ENCODE measurements at places on chromosomes 11 and 22. TPM values are rescaled to one million over a fixed set of nuclear protein-coding genes. Genes with fewer than 3 reads are reported as not detected.

GRCh38 chr22:24033731-24034130, 22.6 kb downstream of the CABIN1 start:
- no peaks in the 10 kb centered on the region for H3K4me1 ChIP-seq
- no peak overlapping the region for H3K27ac ChIP-seq
- no peaks in the 10 kb centered on the region for H3K36me3 ChIP-seq
- no peak overlapping the region for H3K4me3 ChIP-seq
- no peaks in the 10 kb centered on the region for H3K27me3 ChIP-seq

- no peaks in the 10 kb centered on the region for H3K4me1 ChIP-seq
- no peak for DNase-seq
- H3K36me3 ChIP-seq = no peaks in the 10 kb centered on the region
- no peaks in the 10 kb centered on the region for H3K27me3 ChIP-seq
- H3K27ac ChIP-seq = no peak overlapping the region
Measured at GRCh38 chr11:74055938-74056337, 47.1 kb upstream of the UCP3 start.

GRCh38 chr11:113338730-113339129, 24.3 kb downstream of the TTC12 start:
- H3K36me3 ChIP-seq = no peaks in the 10 kb centered on the region
- no peaks in the 10 kb centered on the region for H3K4me1 ChIP-seq
- H3K27me3 ChIP-seq = no peaks in the 10 kb centered on the region

GRCh38 chr11:65861165-65861505, 902 bp downstream of the MUS81 start:
- H3K4me1 ChIP-seq = peaks cover 13% of the 10 kb centered on the region
- H3K4me3 ChIP-seq = peak overlapping the region; percentile 99
- peak overlapping the region; percentile 98 for H3K27ac ChIP-seq
- no peaks in the 10 kb centered on the region for H3K36me3 ChIP-seq

- DNase-seq = no peak
- no peaks in the 10 kb centered on the region for H3K4me1 ChIP-seq
- no peak overlapping the region for H3K4me3 ChIP-seq
- H3K27me3 ChIP-seq = no peaks in the 10 kb centered on the region
Measured at GRCh38 chr11:128886406-128887124, 4.6 kb upstream of the KCNJ5 start.

- peak; percentile 30 for DNase-seq
- no peaks in the 10 kb centered on the region for H3K36me3 ChIP-seq
- H3K27ac ChIP-seq = no peak overlapping the region
- no peaks in the 10 kb centered on the region for H3K4me1 ChIP-seq
- no peak overlapping the region for H3K4me3 ChIP-seq
Measured at GRCh38 chr11:70423523-70424505, 25.5 kb downstream of the CTTN start.

DNA sequence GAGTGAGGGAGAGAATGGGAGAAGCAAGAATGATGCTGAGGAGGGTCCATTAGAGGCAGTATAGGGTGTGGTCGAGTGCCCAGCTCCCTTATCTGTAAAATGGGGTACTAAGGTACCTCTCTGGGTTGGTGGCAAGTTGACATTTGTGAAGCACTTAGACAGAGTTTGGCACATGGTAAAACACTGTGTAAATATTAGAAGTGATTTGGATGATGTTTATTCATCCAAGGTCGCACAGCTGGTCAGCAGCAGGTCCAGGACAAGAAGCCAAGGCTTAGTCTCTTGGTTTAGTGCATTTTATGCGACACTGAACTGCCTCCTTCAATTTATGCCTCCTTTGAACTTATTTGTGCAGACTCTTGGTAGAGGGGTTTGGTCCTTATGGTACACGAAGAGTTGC, 19.4 kb downstream of the KREMEN1 start:
- no peaks in the 10 kb centered on the region for H3K4me1 ChIP-seq
- H3K36me3 ChIP-seq = no peaks in the 10 kb centered on the region
- H3K27me3 ChIP-seq = no peaks in the 10 kb centered on the region
- DNase-seq = no peak
- H3K27ac ChIP-seq = peak overlapping the region; percentile 72

DNA sequence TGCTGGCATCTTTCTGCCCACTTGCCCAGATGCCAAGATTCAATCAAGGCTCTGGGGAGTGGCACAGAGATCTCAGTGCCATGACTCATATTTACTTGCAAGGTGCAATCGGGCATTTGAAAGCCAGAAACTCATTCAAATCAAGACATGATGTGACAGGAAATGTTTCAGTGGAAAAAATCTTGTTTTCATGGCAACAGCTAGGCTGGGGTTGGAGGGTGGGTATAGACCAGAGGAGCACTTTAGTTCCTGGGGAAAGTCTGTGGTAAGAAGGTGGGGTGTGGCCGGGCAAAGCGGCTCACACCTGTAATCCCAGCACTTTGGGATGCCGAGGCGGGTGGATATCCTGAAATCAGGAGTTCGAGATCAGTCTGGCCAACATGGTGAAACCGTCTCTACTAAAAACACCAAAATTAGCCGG, 1.2 kb downstream of the MAJIN start:
- no peak overlapping the region for H3K27ac ChIP-seq
- no peak overlapping the region for H3K4me3 ChIP-seq
- H3K36me3 ChIP-seq = no peaks in the 10 kb centered on the region
- no peaks in the 10 kb centered on the region for H3K27me3 ChIP-seq

DNA sequence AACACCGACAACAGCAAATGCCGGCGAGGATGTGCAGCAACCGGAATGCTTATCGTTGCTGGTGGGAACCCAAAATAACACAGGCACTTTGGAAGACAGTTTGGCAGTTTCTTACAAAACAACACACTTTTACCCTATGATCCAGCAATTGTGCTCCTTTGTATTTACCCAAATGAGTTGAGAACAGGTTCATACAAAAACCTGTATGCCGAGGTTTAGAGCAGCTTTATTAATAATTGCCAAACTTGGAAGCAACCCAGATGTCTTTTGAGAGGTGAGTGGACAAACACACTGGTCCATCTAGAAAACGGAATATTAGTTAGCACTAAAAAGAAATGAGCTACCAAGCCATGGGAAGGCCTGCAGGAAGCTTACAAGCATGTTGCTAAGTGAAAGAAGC, 118.9 kb downstream of the CTTN start:
- no peak overlapping the region for H3K27ac ChIP-seq
- no peaks in the 10 kb centered on the region for H3K36me3 ChIP-seq
- H3K27me3 ChIP-seq = no peaks in the 10 kb centered on the region

DNA sequence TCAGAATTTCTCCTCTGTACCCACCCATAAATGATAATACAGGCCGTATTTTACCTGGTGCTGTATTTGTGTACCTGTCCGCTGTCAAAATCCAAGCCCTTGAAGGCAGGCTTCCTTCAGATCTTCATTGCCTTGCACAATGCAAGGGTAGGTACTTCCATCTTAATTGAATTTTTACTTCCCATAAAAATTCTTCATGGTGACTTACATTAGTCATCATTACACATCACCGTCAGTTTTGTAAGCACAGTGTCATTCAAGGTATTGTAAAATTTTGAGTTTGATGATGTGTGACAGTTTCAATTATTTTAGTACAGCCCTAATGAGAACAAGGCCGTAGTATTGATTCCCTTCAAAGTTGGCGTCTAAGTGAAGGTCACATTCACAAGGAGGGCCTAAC, 770 bp upstream of the TSG101 start:
- peak overlapping the region; percentile 90 for H3K27ac ChIP-seq
- no peaks in the 10 kb centered on the region for H3K4me1 ChIP-seq
- peak overlapping the region; percentile 93 for H3K4me3 ChIP-seq
- H3K27me3 ChIP-seq = no peaks in the 10 kb centered on the region

- H3K4me3 ChIP-seq = no peak overlapping the region
- no peaks in the 10 kb centered on the region for H3K4me1 ChIP-seq
- no peak for DNase-seq
- no peaks in the 10 kb centered on the region for H3K36me3 ChIP-seq
- no peak overlapping the region for H3K27ac ChIP-seq
- H3K27me3 ChIP-seq = no peaks in the 10 kb centered on the region
Measured at GRCh38 chr22:29062286-29062821, 723 bp upstream of the C22orf31 start.

- no peak overlapping the region for H3K4me3 ChIP-seq
- no peaks in the 10 kb centered on the region for H3K27me3 ChIP-seq
- no peak for DNase-seq
- H3K27ac ChIP-seq = no peak overlapping the region
Measured at GRCh38 chr11:47099918-47100315, 76.8 kb downstream of the ARFGAP2 start.

- DNase-seq = no peak
- no peak overlapping the region for H3K4me3 ChIP-seq
- no peaks in the 10 kb centered on the region for H3K4me1 ChIP-seq
- H3K36me3 ChIP-seq = no peaks in the 10 kb centered on the region
- no peak overlapping the region for H3K27ac ChIP-seq
Measured at GRCh38 chr22:44532552-44532951, 34.5 kb upstream of the RTL6 start.

- H3K27me3 ChIP-seq = peaks cover 16% of the 10 kb centered on the region
- H3K27ac ChIP-seq = no peak overlapping the region
- no peaks in the 10 kb centered on the region for H3K36me3 ChIP-seq
- peaks cover 30% of the 10 kb centered on the region for H3K4me1 ChIP-seq
- peak; percentile 65 for DNase-seq
- no peak overlapping the region for H3K4me3 ChIP-seq
Measured at GRCh38 chr11:69644071-69644961, 3.4 kb downstream of the CCND1 start.

GRCh38 chr22:38114484-38115398, 4.3 kb upstream of the BAIAP2L2 start:
- DNase-seq = peak; percentile 80
- no peaks in the 10 kb centered on the region for H3K27me3 ChIP-seq
- no peaks in the 10 kb centered on the region for H3K4me1 ChIP-seq

DNA sequence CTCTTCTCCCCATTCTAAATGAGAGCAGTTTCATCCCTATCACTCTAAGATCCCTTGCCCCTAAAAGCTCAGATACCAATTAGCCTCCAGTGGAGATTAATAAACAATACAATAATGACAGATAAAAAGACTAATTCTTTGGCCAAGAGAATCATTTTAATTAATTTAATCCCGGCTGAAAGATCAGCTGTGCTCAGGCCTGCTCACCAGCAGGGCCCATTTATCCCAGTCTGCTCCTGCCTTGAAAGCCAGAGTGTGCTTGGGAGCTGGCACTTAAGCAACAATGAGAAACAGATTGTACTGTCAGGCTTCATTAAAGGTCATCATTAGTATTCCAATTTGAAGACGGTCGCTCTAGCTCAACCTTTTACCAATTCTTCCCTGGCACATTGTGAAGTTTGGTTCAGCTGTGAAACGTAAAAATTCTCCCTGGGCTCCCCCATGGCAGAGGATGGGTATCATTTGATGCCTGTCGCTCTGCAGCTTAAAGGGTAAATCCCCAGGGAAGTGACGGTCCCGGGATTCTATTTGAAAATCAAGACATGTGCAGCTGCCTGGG, 36.1 kb upstream of the HTATIP2 start:
- no peaks in the 10 kb centered on the region for H3K27me3 ChIP-seq
- no peak overlapping the region for H3K4me3 ChIP-seq
- H3K27ac ChIP-seq = no peak overlapping the region
- DNase-seq = no peak
- no peaks in the 10 kb centered on the region for H3K4me1 ChIP-seq

DNA sequence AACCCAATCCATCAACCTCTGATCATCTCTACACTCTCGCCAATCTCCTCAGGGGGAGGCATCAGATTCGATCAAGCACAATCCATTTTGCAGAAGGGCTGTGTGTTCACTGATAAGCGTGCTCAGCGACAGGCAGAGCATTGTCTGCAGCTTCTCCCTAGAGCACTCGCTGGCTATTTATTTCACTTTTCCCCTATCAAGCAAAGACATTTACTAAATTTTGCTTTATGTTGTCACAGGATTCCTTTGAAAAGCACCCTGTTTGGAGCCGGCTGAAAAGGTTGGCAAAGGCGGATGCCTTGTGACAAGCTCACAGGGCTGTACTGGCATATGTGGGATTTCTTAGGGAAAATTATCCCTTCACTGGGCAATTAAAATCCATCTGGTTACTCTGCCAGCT, 1381.5 kb upstream of the TENM4 start:
- no peak overlapping the region for H3K27ac ChIP-seq
- H3K36me3 ChIP-seq = no peaks in the 10 kb centered on the region

- no peak overlapping the region for H3K4me3 ChIP-seq
- H3K27ac ChIP-seq = no peak overlapping the region
- peaks cover 5% of the 10 kb centered on the region for H3K4me1 ChIP-seq
- no peaks in the 10 kb centered on the region for H3K36me3 ChIP-seq
Measured at GRCh38 chr22:37420686-37421467, 6.4 kb downstream of the ELFN2 start.

- no peaks in the 10 kb centered on the region for H3K27me3 ChIP-seq
- no peaks in the 10 kb centered on the region for H3K4me1 ChIP-seq
- H3K27ac ChIP-seq = no peak overlapping the region
- H3K4me3 ChIP-seq = no peak overlapping the region
Measured at GRCh38 chr11:131393691-131394090, 23.3 kb downstream of the NTM start.

- H3K27ac ChIP-seq = peak overlapping the region; percentile 87
- DNase-seq = peak; percentile 78
- H3K27me3 ChIP-seq = no peaks in the 10 kb centered on the region
- H3K4me3 ChIP-seq = peak overlapping the region; percentile 42
Measured at GRCh38 chr11:64742889-64743590, 902 bp downstream of the RASGRP2 start.

- no peaks in the 10 kb centered on the region for H3K36me3 ChIP-seq
- no peak for DNase-seq
- no peak overlapping the region for H3K27ac ChIP-seq
- no peak overlapping the region for H3K4me3 ChIP-seq
Measured at GRCh38 chr11:2467695-2468055, 22.9 kb downstream of the KCNQ1 start.

Gene SSH3
- total RNA-seq = 21.2 TPM

Gene BTBD10
- 65.0 TPM for total RNA-seq

Gene CDON
- total RNA-seq = 207 TPM

Gene PICALM
- 198 TPM for total RNA-seq

Gene PLAAT5
- total RNA-seq = not detected

Gene ZC3H12C
- total RNA-seq = 26.4 TPM

Gene CCDC188
- total RNA-seq = not detected

Gene GAB2
- 25.4 TPM for total RNA-seq

Gene CRYBB2
- not detected for total RNA-seq

Gene PNPLA5
- not detected for total RNA-seq

Gene TTLL1
- total RNA-seq = 5.0 TPM

Gene CSF2RB
- total RNA-seq = 3.1 TPM

Gene KCNC1
- total RNA-seq = not detected

Gene CDC45
- not detected for total RNA-seq

Gene LRRC4C
- 2.1 TPM for total RNA-seq

Gene RFPL2
- total RNA-seq = not detected

Gene MYOD1
- not detected for total RNA-seq

Gene TEX54
- not detected for total RNA-seq

Gene KRTAP5-7
- not detected for total RNA-seq

Data from uterus (tissue), 4 donors.